ENCODE measurements at places on chromosomes 12 and 14.

- DNase-seq = peak; percentile 50
These were observed 271.4 kb downstream of the BTG1 start for GRCh38 chr12:91874086-91874865.

DNA sequence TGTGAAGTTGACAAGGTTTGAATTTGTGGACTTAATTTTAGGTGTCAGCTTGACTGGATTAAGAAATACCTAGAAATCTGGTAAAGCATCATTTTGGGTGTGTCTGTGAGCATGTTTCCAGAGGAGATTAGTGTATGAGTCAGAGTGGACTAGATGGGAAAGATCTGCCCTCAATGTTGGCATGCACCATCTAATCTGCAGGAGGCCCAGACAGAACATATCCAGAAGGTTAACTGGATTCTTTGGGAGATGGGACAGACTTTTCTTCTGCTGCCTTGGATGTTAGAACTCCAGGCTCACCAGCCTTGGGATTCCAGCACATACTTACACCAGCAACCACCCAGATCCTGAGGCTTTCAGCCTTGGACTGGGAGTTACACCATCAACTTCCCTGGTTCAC lies 14.1 kb downstream of the SGPP1 start:
- peak; percentile 60 for DNase-seq

GRCh38 chr14:75875958-75876357 lies 105.8 kb downstream of the TGFB3 start:
- no peak for DNase-seq

DNA sequence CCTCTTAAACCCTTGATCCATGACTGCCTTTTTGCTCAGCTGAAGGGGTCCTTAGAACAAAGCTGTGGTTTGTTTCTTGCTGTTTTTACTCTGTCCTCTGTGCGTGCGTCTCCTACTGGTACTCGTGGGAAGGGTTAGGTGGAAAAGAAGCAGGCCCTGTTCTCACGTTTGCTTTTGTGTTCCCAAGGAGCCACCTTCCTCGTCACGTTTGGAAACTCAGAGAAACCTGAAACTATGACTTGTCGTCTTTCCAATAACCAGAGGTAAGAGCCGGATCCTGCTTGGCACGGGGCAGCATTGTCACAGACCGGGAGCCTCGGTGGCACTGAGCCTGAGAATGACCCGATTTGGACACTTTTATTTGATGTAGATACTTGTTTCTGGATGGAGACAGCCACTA lies 13.1 kb downstream of the ZFYVE21 start:
- no peak for DNase-seq

GRCh38 chr12:57011438-57012424 lies 4.6 kb downstream of the TAC3 start:
- DNase-seq = no peak

GRCh38 chr12:96263449-96263902 lies 69.3 kb downstream of the ELK3 start:
- DNase-seq = no peak

- no peak for DNase-seq
These were observed 88.2 kb downstream of the CCDC91 start for GRCh38 chr12:28278499-28278898.

DNA sequence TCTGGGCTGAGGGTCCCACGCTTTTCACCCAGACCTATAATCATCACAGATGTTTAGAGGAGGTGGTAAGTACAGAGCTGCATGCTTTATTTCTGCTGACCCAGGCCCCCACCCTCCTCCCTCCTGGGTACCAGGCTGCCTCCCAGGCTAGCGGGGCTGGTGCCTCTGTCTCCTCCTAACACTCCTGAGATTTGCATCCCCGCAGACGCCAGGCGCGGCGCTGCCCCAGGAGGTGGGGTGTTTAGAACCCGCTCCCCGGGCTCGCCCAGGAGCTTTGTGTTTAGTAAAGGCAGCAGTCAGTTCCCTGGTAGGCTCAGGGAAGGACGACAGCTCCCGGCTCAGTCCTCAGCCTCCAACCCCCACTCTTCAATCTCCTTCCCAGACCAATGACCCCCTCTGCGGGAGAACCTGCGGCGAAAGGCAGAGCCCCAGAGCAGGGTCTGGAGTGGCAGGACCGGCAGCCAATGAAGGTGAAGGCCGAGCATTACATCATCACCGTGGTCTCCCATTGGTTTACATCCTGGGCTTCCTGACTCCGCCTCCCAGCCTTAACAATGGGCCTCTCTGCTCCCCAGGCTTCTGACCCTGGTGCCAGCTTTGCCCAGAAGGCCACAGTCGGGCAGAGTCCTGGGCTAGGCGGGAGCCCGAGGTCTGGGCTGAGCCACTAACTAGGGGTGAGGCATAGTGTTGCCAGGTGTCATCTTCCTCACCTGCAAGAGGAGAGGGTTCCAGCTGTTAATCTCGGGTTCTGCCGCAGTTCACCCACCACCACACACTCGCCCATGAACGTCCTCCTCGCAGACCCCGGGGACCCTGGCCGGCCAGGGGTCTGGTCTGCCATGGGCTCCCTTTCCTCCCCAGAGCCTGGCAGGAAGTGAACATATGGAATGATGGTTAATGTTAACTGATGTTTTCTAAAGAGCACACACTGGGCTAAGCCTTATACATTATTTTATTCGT lies 57.5 kb downstream of the CALM1 start:
- DNase-seq = peak; percentile 87

DNA sequence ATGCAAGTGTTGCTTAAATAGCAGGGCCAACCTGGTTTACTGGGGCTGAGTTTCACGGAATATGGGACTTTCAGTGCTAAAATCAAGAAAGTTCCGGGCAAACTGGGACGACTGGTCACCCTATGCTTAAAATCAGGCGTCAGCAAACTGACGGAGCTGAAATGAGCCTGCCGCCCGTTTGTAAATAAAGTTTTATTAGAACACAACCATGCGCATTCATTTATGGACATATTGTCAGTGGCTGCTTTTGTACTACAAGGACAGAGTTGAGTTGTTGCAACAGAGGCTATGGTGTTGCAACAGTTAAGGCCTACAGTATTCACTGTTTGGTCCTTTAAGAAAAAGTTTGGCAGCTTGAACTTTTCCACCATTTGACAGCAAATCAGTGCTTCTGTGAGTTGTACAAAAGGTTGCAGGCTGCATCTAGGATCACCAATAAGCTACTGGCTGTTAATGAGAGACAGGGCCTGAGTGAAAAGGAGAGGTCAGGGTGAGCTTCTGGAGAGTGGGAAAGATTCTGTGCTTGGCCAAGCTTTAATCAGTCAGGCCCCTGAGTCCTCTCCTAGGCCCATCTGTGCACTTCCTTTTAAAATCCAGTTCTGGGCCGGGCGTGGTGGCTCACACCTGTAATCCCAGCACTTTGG lies 13.3 kb downstream of the SELPLG start:
- DNase-seq = no peak

GRCh38 chr12:12214635-12215131 lies 52.2 kb downstream of the LRP6 start:
- DNase-seq = peak; percentile 20

DNA sequence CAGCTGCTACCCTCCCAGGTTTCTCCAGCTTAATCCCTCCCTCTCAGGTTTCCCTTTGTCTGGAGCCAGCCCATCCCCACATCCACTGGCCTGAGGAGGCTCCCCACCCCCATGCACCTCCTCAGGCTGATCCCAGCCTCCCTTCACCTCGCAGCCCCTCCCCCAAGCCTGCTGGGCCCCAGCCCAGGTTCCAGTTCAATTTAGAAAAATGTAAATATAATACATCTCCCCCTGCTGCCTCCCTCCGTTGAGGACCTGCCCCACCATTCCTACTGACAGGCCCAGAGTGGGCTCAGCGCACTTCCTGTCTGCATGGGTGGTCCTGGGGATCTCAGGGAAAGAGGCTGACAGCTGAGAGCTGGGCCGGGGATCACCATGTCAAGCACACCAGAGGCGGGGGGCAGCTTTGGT lies 155.8 kb downstream of the NTF3 start:
- DNase-seq = no peak

DNA sequence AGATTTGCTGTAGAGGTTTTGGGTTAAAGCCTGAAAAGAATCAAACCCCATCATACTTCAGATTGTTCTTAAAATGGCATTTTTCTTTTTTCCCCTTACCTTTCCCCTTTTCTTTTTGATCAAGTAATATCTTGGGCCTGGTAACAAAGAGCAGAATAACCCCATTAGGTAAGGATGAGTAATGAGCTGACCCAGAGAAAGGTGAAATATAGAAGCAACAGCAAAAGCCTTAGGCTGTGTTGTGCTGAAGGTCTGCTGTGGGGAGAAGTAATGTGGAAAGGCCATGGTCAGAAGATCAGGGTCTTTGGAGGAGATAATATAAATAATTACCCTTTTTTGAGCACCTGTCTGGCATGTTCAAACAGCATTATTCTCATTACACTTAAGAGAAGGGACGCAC lies 42.3 kb downstream of the MIA2 start:
- DNase-seq = no peak

DNA sequence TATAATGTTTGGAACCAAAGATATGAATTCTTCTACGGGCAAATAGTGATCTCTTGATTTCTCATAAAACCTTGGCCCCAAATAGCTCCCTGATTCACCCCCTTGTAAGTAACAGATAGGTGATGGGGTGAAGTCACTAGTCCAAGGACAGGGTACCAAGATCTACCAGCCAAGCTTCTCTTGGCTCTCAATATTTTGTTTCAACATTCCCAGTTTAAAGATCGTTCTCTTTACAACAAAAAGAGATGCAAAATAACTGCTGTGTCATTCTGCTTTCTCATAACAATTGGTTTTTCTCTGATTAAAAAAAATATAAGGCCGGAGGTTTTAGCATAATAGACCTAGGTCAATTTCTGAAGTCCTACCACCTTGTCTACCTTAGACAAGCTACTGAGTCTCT lies 11.8 kb downstream of the PAH start:
- DNase-seq = no peak

DNA sequence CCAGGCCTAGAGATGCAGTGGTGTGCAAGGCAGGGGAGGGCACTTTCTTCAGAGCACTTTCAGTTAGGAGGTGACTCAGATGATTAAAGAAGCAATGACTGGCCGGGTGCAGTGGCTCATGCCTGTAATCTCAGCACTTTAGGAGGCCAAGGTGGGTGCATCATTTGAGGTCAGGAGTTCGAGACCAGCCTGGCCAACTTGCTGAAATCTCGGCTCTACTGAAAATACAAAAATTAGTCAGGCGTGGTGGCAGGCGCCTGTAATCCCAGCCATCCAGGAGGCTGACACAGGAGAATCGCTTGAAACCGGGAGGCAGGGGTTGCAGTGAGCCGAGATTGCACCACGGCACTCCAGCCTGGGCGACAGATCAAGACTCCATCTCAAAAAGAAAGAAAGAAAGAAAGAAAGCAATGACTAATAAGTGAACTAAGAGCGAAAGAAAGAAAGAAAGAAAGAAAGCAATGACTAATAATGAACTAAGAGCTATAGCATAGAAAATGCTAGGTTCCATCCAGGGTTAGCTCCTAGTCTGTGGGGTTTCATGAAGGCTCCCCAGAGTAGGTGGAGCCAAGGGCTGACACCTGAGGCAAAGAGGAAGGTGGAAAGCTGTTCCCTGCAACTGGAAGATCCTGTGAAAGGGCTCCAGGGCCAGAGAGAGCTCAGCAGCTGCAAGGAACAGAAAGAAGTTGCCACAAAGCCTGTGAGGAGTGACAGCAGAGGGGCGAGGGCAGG lies 334.5 kb downstream of the CACNA1C start:
- peak; percentile 23 for DNase-seq

DNA sequence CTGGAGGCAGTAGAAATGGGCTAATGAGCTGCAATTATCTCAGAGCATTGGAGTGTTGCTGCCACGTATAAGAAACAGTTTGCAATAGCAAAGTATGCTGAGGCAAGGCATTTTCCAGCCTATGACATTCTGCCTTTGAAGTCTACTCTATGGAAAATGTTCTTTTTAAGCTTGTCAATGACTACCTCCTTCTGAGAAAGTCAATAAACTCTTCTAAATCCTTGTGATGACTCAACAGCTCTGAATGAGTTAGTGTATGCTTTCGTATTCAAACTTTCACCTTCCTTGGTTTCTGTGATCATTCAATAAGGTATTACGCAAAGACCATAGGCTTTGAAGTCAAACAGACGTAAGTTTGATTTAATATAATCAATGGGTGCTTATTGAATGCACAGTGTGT lies 111.2 kb downstream of the CAPZA3 start:
- peak; percentile 66 for DNase-seq

DNA sequence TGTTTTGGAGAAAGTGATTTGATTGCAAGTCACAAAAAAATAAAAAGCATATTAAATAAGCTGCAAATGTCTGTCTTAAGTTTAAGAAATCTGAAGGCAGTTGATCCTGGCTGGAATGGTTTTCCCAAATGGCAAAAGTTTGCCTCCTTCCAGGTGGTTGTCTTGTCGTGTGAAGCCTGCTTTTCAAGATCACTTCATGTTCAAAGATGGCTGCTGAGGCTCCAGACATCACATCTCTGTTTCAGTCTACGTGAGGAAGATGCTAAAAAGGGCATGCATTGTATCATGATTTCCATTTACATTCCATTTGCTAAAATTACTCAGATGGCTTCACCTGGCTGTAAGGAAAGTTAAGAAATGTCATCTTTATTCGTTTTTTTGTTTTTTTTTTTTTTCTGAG lies 31.6 kb upstream of the HMGA2 start:
- no peak for DNase-seq

- no peak for DNase-seq
These were observed 12.0 kb downstream of the CATSPERB start for GRCh38 chr14:91719839-91720238.

DNA sequence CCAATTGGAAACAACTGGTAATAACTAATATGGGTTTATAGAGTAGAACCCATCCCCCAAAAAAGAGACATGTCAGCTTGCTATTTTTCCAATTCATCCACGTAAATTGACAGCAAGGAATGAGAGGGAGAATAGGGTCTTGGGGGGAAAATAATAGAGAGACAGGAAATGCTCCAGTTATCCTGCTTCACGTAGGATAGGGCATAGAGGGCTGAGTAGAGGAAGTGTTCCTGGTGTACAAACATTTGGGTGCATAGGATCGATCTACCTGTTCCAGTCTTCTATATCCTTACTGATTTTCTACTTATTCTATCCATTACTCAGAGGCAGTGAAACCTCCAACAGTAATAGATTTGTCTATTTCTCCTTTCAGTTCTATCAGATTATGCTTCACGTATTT lies 49.6 kb upstream of the COL2A1 start:
- no peak for DNase-seq

DNA sequence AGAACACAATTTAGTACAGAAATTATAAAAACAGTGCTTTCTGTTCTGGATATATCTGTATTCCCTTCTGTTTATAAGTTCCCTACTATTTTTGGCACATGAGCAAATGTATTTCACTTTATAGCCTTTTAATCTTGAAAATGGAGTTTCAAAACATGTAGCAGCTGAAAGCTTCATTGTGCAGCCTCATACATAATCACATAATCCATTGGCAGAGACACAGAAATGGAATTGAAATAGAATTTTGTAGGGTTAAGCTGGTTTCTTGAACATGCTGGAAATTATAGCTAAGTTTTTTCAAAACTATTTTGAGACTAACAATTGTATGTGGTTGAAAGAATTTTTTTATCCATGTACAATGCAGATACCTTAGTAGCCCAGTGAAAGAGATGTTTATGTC lies 614.3 kb upstream of the MDGA2 start:
- DNase-seq = no peak

GRCh38 chr12:130298322-130299021 lies 39.2 kb upstream of the PIWIL1 start:
- DNase-seq = no peak

Data from fibroblast of skin of scalp (primary cell).